ENCODE measurements at places on chromosomes 6 and 20.
A peak's percentile ranks its signal among the peaks of the same experiment; 100 is the strongest.

DNA sequence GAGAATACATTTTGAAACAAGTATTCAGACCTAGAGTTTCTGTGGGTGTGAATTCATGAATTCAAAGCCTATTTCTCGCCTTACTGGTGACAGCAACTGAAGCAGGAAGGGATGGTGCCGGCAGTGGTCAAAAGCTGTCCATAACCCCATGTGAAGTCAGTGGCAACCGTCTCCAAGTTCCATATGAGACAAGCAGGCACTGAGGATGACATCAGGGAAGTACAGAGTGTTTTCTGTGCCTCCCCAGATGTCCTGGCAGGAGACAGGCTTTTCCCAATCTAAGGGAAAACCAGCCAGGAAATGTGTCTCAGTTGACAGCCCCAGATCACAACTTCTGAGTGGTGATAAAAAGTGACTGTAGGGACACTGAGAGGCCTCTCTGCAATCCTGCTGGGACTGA is 66.6 kb downstream of the HIVEP2 start:
- DNase-seq = no peak

DNA sequence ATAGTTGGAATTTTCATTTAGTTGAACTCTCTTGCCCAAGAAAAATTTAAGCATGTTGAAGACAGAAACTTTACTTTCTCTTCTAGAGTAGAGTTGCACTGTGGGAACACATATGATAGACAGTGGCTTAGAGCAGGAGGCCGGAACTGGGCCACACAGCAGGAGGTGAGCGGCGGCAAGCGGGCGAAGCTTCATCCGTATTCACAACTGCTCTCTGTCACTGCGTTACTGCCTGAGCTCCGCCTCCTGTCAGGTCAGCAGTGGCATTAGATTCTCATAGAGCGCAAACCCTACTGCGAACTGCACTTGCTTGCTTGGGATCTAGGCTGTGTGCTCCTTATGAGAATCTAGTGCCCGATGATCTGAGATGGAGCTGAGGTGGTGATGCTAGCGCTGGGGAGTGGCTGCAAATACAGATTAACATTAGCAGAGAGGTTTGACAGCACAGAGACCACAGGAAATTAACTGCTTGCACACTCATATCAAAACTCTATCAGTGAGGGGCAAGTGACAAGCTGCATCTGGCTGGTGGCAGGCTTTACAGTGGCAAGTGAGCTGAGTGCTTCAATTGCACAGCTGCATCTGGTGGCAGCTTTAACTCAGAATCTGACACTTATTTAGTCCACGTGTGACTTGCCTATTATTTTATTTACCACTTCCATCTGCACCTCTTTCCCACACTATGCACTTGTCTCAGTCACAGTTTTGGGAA is 174.9 kb upstream of the C6orf118 start:
- no peak for DNase-seq

GRCh38 chr20:14913896-14914620 is 576.6 kb upstream of the FLRT3 start:
- no peak for DNase-seq

DNA sequence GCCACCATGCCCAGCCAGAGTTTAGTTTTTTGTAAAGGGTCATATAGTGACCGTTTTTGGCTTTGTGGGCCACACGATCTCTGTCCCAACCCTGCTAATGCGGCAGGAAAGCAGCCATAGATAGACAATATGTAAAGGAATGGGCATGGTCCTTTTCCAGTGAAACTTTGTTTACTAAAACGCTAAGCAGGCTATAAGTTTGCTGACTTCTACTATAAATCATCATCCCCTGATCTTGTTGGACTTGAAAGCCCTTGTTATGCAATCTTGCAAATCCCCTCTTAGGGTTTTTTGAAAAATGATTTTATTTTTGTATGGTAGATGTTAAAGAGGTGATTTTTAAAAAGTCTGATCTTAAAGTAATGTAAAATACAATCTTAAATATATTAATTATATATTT is 63.6 kb downstream of the CBFA2T2 start:
- DNase-seq = no peak

DNA sequence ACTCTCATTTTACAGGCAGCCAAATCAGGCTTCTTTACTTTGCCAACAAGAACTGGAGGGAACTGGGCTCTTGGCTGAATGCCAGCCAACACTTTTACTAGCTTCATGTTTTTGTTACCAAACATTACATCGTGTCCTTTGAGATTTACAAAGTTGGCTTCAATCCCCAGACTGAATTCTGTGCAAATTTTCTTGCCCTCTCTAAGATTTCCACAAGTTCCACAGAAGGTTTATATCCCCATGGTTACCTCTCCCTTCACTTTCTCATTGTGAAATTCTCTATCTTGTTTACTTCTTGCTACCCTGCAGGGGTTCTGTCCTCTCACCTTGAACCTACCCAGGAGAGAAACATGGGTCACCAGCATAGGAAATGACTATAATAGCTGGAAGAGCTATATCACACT is 37.6 kb upstream of the PLCB1 start:
- no peak for DNase-seq

- DNase-seq = no peak
Observed at GRCh38 chr6:20837189-20837588, 302.9 kb downstream of the CDKAL1 start.

- no peak for DNase-seq
Observed at GRCh38 chr20:32368925-32369324, 10.8 kb downstream of the ASXL1 start.

DNA sequence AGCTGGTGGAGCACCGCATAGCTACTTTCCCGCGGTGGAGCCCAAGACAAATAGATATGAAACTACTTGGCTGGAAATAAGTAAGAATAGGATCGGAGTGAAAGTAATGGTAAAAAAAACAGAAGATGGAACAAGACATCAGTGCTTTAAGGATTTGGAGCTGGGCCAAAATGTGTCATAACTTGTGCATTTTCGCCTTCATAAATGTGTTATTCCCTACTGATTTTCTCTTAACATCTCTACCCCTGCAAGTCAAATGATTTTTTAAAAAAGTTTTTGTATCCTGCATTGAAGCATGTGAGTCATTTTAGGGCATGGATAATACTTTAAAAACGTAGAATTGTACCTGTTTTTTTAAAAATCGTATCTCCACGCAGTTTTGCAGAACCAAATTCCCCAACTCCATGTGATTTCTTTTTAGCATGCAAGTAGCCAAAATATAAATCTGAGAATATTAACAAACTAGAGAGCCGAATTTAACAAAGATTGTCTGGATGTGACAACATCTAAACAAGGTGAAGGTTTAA is 882 bp upstream of the FAM184A start:
- peak; percentile 3 for DNase-seq

GRCh38 chr20:38864662-38865061 is 59.2 kb downstream of the PPP1R16B start:
- no peak for DNase-seq

DNA sequence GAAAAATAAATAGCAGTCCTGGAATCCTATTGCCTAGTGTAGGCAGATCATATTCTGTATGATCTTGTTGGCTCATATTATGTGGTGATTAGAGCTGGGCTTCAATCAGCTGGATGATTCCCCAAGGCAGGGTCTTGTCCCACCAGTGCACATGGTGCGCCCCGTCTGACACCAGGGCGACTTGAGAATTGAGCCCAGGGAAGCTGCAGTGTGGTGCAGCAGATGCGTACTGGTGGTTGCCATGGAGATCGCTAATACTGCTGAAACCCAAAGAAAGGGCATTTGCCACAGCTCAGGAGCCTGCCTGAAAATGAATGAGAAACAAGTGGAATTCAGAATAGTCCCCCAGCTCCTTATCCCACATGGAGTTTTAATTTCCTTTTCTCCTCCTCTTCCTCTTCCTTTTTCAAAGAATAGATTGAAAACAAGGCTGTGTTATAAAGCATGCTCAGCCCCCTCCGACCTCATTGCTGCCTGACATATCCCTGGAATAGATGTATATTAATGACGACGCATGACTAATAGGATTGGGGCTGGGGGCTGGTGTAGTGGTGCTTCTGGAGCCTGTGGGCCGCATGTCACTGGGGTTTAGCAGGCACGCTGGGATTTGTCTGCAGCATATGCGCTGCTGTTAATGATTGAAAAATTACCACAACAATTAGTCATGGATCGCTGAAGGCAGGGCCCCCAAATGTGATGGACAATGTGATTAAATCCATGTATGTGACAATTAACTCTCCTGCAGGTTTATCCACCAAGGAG is 210.5 kb downstream of the FARS2 start:
- no peak for DNase-seq

- DNase-seq = no peak
Observed at GRCh38 chr6:166504100-166504499, 82.4 kb downstream of the RAMACL start.

DNA sequence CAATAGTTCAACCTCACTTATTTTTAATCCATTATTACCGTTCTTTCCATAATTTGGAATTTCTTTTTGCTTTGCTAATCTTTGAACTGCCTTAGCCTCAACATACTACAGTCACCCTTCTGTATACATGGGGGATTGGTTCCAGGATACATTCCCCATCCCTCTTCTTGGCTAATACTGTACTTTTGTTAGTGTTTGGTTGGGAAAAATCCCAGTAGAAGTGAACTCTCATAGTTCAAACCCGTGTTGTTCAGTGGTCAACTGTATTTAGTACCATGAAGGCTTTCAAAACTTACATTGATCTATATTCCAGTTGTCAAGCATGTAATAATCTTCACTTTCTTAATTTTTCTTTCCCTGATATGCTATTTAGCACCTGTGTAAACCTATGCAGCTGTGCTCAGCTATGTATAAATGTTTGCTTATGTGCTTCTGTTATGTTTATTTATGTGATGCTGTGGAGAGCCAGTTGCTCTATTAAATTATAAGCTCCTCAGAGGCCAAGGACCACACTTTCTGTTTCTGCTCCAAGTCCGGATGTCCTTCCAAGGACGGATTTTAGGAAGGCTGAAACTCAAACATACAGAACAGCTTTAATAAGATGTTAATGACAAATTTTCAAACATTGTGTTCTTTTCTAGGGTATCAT is 33.3 kb upstream of the LAMA4 start:
- no peak for DNase-seq

- DNase-seq = no peak
Observed at GRCh38 chr6:53938810-53939209, 144.0 kb downstream of the LRRC1 start.

DNA sequence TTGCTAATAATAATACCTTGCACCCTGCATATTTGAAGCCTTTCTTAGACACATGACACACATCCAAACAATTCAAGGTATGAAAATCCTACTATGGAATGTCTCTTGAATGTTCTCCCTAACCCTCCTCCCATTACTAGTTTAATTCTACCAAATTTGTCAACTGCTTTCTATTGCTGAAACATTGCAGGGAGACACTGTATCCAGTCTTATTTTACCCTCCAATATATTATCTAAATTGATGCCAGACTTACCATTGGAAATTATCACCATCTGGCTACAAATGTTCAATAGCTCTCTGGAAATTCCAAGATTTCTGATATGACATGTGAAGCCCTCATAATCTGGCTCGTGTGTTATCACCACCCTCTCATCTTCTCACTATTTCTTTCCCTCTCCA is 1027.3 kb upstream of the CITED2 start:
- DNase-seq = no peak

- peak; percentile 11 for DNase-seq
Observed at GRCh38 chr6:89122625-89123024, 4.8 kb upstream of the SRSF12 start.

GRCh38 chr6:122869437-122870024 is 80.5 kb downstream of the SMPDL3A start:
- no peak for DNase-seq
